Sciatic nerve (tissue), 2 donors: ENCODE measurements at places on chromosomes 2 and 18. TPM values are rescaled to one million over a fixed set of nuclear protein-coding genes. Genes with fewer than 3 reads are reported as not detected.

Gene FLACC1
- 5.4 TPM for total RNA-seq

DNA sequence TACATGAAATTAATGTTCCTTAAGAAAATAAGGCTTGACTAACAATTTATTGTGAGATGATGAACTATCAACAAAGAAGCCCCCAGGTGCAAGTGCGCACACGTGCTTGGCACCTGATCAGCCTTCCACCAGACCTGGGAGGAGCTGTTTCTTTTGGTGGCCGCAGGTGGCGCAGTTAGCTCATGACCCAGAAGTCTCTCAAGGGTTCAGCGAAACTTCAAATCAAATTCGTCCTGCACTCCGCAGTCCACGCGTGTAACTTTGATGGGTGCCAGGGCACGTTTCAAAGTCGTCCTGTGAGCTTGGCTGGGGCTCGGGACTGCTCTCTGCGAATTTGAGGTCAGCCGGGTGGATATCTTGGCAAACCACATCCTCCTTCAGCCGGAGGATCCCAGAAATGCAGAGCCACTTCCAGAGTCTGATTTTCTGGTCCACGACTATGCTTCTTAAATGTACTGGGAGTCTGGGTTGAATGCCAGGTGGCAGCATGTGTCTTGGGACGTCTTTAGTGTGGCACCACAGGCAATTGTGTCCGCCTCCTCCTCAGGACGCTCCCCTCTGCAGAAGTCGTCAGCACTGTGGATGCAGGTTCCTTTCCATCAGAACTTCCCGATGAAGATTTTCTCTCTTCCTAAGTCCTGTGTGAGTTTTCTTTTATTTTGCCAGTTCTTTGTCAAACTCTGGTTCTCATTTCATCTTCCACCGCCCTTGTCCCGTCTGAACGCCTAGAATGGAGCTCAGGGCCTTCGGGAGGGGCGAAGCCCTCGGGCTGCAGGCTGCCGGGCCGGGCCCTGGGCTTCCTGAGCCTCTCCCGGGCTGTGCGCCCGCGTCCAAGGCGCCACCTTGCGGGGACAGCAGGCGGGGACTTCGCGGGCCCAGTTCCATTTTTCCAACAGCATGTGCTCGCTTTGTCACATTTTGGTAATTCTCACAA lies 61.3 kb upstream of the RAPGEF4 start:
- no peak for DNase-seq

Gene MAP3K19
- 0.09 TPM for total RNA-seq

GRCh38 chr2:160334028-160334741 lies 134.1 kb upstream of the ITGB6 start:
- no peak for DNase-seq

Gene NEU2
- total RNA-seq: not detected
